ENCODE measurements at places on chromosomes 7 and 10.

- DNase-seq = no peak
These were observed 473.5 kb upstream of the AKR1E2 start for GRCh38 chr10:4352414-4352961.

DNA sequence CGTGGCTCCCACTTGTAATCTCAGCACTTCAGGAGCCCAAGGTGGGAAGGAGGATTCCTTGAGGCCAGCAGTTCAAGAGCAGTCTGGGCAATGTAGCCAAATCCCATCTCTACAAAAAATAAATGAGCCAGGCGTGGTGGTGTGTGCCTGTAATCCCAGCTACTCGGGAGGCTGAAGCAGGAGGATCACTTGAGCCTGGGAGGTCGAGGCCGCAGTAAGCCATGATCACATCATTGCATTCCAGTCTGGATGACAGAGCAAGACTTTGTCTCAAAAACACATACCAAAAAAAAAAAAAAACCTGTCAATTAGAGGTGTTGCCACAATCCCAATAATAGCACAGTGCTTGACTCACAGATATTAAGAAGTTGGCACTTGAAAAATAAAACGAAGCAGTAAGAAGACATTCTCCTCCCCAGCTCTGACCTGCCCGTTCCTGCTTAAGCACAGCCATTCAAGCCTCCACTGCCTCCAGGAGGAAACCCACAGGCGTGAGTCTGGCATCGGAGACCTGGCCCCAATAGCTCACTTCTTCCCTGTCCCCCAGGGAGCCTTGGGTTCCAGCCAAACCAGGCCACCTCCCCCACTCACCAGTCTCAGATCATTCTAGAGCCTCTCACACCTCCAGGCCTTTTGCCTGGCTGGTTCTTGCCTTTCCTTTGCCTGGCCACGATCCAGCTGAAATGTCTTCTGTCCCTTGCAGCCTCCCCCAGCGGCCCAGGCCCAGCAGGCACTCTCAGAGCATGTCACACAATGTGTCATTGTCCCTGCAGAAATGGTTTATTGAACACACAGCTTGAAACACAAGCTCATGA lies 45.3 kb upstream of the GTF2I start:
- no peak for DNase-seq

DNA sequence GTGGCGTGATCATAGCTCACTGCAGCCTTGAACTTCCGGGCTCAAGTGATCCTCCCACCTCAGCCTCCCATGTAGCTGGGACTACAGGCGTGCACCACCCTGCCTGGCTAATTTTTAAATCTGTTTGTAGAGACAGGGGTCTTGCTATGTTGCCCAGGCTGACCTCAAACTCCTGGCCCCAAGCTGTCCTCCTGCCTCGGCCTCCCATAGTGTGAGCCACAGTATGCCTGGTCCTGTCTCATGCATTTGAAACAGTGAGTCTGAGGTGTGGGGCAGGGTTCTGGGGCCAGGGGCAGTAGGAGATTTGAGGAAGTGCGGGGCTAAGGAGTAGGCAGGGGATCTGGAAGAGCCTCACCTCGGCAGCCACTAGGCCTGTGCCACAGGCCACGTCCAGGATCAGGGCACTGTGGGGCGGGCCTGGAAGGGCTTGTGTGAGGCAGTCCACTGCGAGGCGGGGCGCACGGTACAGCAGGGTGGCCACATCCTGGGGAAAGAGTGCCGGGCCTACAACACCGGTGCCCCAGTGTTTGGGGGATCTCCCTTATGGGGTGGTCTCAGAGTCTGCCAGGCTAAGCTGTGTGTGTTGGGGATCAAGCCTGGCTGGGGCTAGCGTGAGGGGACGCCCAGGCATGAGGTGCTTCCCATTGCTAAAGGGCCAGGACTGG lies 1.5 kb downstream of the METTL27 start:
- DNase-seq = no peak

DNA sequence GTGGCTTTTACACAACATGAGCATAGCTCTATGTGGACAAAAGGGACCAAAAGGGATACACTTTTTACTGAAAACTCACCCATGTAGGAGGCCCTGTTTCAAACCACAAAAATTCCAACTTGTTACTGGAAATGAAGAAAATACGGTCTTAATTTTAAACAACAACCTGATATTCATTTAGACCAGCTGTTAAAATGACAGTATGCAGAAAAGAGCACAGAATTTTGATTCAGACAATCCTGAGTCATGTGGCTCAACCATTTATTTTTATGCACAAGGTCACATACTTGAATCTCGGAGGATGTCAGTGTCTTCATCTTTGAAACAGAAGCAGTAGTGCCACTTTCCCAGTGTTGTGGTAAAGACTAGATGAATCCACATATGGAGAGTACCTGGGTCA lies 426.5 kb upstream of the NFE2L3 start:
- no peak for DNase-seq

- no peak for DNase-seq
These were observed 1203.8 kb downstream of the SORCS3 start for GRCh38 chr10:105844676-105845570.

- DNase-seq = no peak
These were observed 288.2 kb upstream of the SEMA3D start for GRCh38 chr7:85475071-85475470.

- DNase-seq = no peak
These were observed 40.5 kb downstream of the AOAH start for GRCh38 chr7:36683695-36684357.

DNA sequence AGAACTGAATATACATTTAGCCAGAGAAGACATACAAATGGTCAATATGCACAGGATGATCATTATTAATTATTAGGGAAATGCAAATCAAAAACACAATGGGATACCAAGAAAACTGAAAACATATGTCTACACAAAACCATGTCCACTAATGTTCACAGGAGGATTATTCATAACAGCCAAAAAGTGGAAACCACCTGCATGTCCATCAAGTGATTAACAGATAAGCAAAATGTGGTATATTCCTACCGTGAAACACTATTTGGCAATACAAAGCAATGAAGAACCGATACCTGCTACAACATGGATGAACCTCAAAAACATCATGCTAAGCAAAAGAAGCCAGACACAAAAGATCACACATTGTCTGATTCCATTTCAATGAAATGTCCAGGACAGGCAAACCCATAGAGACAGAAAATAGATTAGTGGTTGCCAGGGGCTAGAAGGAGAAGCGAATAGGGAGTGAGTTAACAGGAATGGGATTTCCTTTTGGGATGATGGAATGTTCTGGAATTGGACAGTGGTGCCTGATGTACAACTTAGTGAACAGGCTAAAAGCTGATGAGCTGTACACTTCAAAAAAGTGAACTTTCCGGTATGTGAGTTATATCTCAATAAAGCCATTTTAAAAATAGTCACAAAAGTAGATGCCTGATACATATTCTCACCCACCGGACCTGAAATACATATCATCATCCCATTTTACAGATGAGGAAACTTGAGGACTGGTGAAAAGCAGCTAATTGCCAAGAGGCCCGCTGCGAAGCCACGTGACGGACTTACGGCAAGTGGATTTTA lies 33.6 kb downstream of the HIPK2 start:
- no peak for DNase-seq

GRCh38 chr10:46263831-46264268 lies 22.9 kb upstream of the ANTXRL start:
- DNase-seq = peak; percentile 19

DNA sequence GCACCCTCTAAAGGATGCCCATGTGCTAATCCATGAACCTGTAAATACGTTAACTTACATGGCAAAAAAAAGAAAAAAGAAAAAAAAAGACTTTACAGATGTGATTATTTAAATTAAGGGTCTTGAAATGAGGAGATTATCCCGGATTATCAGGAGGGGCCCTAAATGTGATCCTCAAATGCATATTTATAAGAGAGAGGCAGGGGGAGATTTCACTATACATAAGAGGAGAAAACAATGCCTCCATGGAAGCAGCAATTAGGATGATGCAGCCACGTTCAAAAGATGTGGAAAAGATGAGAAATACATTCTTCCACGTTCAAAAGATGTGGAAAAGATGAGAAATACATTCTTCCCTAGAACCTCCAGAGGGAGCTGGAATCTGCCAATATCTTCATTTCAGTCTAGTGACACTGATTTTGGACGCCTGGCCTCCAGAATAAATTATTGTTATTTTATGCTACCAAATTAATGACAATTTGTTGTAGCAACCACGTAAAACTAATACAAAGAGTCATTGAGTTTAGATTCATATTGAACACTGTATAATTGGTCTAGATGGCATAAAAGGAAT lies 328.4 kb upstream of the GNAI1 start:
- no peak for DNase-seq

DNA sequence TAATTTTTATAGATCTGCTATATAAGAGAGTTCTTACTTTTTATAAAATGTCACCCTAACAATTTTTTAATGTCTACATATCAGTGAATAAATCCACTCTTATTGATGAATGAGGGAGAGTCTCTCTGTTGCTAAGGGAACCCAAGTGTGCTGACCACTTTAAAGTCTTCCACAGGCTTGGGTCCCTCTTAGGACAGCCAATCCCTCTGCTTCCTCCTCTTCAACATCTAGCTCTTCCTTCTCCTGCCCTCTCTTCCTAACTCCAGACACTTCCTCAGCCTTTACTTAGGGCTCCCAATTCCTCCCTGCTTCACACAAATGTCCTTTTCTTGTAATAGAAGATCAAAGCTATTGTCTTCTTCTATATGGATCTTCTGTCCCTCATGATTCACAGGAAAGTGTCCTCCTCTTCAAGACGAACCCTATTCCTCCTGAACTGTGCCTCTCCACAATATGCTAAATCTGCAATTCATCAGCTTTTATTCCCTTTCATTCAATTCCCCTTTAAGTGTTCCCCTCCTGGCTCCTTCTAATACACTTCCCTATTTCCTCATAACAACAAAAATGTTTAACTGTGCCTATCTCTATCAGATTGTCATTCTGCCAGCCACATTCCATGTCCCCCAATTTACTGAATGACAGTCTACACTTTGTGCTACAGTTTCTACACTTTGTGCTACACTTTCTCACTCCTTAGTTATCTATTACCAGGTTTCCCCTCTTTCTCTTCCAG lies 37.7 kb downstream of the CDK6 start:
- DNase-seq = no peak

DNA sequence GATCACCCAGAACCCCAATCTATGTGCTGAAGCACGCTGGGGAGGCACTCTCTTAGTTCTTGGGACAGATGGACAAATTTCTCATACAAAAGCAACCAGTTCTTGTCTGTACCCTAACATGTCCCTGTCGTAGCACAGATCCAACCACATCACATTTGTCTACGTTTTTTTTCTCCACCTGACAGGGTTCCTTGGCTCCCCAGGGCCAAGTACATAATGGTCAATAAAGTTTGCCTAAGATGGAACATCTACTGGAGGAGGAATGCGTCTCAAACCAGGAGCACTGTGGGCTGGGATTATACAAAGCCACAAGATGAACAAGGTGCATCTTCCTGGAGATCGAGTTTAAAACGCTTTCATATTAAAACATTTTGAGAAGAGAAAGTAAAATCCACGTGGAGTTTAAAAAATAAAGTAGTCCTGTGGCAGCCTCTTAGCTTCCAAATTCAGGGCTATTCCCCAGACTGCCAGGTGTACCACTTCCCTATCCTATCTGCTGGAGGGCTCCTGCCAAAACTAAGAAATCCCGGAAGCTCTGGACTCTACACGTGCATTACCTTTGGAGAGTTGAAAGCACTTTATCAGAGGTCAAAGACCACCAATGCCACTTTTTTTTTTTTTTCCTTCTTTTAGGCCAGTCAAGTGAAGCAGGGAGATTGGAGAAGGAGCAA lies 1.4 kb downstream of the TMEM243 start:
- no peak for DNase-seq

- DNase-seq = no peak
These were observed 413.5 kb downstream of the DNAJB6 start for GRCh38 chr7:157750291-157750690.

GRCh38 chr7:44162179-44162578 lies 21.0 kb upstream of the MYL7 start:
- peak; percentile 11 for DNase-seq

- DNase-seq = no peak
These were observed 195.5 kb upstream of the ZNF32 start for GRCh38 chr10:43844221-43844620.

DNA sequence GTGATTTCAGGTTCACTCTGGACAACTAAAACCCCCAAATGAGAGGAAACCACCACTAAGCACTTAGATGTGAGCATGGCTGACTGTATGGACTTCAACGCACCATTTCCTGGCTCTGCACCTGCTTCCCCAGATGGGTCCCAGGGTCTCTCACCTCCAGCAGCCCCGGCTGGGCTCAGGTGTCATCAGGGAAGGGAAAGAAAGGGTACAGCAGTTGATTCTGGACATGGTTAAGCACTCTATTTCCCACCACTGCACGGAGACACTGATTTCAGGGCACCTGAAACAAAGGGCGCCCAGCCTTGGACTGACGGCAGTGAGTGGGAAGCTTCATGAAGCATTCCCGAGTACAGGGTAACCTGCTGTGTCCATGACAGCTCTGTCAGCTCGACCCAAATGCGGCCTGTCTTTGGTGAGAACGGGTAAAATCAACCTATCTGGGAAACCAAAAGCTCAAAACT lies 19.0 kb downstream of the FAM53B start:
- DNase-seq = peak; percentile 20

GRCh38 chr10:49056356-49056755 lies 59.0 kb downstream of the VSTM4 start:
- no peak for DNase-seq

GRCh38 chr7:73892003-73892999 lies 31.3 kb downstream of the TMEM270 start:
- DNase-seq = no peak

DNA sequence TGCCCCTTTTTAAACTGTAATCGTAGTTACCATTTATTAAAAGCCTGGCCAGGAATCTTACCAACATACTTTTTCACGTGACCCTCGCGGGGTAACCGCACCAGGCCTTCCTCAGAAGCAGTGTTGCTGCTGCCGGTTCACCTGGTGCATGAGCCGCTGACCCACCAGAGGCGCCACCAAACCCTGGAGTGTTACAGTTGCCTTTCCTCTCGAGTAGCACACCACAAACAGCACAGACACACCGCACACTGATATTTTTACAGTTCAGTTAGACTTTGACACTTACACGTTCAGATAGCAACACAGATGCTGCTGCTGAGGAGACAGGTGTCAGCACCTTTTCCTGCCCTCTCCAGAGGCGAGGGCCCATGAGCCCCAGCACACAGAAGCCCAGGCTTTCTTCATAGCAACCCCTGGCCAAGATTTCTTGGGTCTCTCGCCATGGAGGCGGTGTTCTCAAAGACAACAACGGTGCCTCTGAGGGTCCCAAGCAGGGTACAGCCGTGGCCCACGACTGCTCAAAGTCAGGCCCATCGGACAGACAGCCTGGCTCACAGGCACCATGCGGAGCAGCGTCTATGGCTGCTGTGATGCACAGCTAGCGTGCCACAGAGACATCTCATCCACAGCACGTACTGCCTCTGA lies 123.1 kb downstream of the DIP2C start:
- no peak for DNase-seq

DNA sequence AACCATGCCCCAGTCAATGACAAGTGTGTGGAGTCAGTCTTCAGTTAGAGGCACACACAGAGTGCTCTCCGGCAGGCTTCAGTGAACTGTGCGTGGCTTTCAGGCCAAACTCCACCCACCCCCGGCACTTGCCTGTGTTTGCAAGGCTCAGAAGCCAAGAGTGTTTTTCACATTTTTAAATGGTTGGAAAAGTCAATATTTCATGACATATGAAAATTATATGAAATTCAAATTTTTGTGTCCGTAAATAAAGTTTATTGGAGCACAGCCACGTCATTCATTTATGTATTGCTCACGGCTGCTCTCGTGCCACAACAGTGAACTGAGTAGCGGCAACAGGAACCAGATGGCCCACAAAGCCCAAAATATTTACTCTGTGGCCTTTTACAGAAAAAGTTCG lies 104.7 kb downstream of the SFMBT2 start:
- DNase-seq = no peak

GRCh38 chr7:7972128-7972527 lies 3.5 kb downstream of the GLCCI1 start:
- DNase-seq = no peak

- DNase-seq = no peak
These were observed 106.1 kb downstream of the CLEC2L start for GRCh38 chr7:139629392-139630082.

Measured in activated CD4-positive, CD25-positive, alpha-beta regulatory T cell treated with anti-CD3 and anti-CD28 coated beads, Interleukin-2, amount 50 U/mL, for 72 hours (primary cell).